ENCODE measurements at places on chromosomes 3 and 15.

DNA sequence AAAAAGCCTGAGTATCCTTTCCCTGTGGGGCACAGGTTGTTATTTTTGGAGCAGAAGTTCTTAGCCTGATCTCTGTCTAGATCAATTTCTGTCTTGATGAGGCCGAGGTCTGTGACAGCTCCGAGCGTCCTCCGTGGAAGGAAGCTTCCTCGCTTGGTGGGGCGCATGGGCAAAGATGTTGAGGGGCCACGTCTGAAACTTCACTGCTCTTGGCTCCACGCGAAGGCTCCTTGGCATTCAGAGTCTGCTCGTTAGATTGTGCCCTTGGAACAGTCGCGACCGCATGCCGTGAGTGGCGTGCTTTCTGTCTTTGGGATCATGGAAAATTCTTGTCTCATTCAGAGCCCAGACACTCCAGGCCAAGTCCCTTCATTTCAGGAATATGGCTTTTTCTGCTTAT lies 13.7 kb downstream of the GRK7 start:
- DNase-seq = no peak

GRCh38 chr15:90557186-90558084 lies 27.7 kb downstream of the CRTC3 start:
- no peak for DNase-seq

DNA sequence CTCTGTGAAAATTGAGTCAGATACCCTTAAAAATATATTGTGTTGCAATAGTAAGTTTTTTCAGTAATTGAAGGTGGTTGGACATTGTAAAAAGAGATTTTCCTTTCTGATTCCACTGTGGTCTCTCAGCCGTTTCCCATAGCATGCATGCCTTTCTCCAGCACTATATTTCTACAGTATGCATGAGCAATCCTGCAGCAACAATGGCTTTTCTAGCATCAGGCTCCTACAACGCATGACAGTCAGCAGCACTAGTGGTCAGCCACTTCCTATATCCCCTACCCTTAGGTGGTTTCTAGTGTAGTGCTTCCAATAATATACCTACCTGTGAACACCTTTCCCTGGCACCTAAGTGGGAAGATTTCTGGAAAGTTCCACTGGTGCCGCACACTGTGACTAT lies 55.4 kb upstream of the SNRPN start:
- DNase-seq = no peak

DNA sequence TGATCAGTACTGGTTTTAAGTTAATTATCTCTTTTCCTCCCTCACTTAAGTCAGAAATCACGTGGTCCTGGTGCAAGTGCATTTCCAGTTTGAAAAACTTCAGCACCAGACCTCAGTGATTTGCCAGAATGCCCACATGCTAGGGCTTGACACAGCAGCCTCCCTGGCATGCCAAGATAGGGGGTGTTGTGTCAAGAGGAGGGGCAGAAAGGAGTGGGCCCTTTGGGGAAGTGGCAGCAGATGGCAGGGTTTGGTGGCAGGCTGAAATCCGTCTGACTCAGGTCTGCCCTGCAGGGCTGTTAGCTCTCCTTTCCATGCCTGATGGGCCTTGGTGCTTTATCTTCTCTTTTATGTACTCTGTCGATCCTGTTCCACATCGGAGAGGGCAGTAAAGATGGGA lies 23.4 kb downstream of the PXK start:
- no peak for DNase-seq

DNA sequence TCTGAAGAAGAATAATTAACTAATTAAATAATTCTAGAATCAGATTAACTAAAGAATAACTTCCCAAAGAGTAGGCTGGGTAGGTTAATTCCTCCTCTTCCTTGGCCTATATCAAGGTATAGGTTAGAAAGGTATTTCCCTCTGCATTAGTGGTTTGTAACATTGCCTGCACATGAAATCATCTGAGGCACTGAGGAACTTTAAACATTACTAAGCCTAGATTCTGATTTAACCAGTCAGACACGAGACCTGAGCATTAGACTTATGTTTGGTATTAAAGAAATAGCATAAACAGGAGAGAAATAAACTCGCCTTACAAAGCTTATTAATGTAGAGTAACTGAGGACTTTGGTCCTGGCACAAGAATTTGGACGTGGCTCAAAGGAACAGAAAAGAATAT lies 84.2 kb downstream of the FGF7 start:
- DNase-seq = no peak

GRCh38 chr3:107710851-107711250 lies 188.1 kb downstream of the BBX start:
- no peak for DNase-seq

GRCh38 chr3:9314796-9315195 lies 48.1 kb upstream of the THUMPD3 start:
- no peak for DNase-seq

DNA sequence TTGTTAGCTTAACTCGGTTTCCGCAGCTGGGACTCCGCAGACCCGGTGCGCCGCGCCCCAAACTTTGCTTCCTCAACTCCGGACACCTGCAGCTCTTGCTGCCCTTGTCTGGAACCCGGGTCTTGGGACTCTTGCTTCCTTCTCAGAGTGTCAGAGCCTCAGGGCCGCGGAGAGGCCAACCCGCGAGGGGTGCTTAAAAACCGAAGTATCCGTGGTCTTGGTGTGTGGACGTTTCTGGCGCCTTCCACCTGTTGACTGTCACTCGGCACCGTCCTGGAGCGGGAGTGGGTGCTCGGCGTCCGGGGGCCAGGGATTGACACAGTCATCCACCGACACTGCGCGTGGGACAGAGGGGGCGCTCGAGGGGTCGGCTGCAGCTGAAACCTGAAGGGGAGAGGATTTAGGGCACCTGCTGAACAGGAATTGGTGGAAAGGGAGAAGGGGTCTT lies 386 bp downstream of the SQOR start:
- no peak for DNase-seq

DNA sequence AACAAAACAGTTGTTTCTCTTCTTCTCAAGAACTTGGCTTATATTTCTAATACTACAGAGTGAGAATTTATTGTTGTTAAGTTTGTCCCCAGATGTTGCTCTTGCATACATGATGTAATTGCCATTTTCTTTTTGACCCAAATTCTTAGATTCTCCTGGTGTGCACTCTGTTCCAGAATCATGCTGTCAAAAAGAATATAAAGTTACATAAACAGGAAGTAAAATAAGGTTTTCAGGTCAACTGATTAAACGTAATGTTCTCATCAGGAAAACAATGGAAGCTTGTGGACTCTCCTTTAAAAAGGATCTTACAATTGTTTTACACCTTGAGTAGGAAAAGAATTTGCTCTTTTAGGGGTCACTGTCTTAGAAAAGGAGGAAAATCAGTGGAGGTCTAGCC lies 121.8 kb downstream of the ADAM10 start:
- no peak for DNase-seq

DNA sequence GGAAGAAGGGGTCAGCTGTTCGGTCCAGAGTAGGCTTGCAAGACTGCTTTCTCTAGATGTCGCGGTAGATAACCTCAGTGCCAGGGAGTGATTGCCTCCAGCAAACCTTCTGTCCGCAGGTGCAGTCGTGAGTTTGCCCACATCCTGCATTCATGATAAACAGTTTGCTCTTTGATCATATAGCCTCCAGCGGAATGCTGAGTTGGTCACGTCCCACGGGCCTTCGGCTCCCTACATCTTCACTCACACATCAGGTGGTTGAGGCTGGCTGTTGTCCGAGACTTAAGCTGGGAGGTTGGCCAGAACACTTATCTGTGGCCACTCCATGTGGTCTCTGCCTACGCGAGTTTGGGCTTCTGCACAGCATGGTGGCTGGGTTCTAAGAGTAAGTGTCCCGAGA lies 62.1 kb upstream of the NR2C2 start:
- DNase-seq = no peak

DNA sequence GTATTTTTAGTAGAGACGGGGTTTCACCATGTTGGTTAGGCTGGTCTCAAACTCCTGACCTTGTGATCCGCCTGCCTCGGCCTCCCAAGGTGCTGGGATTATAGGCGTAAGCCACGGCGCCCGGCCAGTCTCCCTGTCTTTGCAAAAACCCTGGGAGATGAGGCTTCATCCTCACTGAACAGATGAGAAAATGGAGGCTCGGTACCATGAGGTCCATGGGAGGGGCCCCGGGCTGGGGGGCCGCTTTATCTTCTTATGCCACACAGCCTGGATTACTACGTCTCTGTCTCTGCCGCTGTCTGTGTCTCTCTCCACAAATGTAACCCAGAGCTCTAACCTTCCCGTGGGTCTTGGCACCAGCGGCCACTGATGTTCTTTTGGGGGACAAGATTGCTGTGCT lies 39.1 kb downstream of the ABTB1 start:
- no peak for DNase-seq

DNA sequence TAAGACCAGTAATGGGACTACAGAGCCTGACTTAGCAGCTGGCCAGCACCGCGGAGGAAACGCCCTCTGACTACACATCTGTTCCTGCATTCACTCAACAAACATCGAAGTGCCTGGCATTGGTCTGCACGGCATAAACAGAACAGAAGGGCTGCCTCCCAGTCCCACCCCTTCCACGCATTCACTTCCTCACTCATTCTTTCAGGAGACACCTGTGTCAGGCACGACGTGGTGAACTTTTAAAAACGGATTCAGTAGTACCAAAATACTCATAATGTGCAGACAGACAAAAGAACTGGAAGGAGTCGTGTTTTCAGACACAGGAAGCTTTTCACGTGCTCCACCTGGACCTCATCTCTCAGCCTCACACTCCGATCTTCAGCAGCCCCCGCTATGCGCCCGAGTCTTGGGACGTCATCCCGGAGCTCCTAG lies 123.3 kb downstream of the XXYLT1 start:
- no peak for DNase-seq

DNA sequence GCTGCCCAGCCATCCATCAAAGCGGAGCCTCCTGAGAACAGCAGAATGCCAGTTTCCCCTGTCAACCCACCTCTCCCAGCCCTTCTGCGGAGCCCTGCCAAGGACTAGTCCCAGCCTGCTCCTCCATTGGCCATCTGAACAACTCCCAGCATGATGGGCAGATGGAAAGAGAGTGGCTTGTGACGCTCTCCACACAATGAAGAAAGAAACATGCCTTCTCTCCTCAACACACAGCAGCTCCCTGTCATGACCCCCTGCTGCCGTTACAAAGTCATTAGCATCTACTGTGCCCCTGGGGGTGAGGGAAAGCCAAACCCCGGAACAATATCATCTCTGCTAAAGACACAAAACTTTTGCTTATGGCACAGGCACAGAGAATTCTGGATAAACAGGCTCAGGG lies 33.6 kb downstream of the MECOM start:
- DNase-seq = no peak

DNA sequence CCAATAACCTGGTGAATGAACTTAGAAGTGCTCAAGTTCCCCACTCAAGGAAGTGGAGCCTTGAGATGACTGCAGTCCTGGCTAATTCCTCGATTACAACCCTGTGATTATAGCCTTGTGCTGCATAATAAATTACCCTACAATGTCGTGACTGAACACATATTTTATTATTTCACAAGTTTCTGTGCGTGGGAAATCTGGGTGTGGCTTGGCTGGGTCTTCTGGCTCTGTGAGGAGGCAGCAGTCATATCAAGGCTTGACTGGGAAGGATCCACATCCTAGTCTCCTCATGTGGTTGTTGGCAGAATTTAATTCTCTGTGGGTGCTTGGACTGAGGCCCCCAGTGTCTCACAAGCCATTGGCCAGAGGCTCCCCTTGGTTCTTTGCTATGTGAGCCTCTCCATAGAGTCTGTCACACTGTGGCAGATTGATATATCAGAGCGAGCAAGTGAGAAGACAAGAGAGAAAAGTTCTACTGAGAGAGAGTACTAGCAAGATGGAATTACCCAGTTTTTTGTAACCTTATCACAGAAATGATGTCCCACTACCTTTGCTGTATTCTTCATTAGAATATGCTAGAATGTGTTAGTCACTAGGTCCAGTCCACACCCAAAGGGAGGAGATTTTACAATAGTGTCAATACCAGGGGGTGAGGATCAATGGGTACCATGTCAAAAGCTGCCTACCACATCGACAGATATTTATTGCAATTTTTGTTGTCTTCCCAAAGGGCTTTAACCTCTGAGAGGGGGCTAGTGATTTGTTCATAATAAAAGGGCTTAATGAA lies 102.8 kb upstream of the TBC1D5 start:
- no peak for DNase-seq

DNA sequence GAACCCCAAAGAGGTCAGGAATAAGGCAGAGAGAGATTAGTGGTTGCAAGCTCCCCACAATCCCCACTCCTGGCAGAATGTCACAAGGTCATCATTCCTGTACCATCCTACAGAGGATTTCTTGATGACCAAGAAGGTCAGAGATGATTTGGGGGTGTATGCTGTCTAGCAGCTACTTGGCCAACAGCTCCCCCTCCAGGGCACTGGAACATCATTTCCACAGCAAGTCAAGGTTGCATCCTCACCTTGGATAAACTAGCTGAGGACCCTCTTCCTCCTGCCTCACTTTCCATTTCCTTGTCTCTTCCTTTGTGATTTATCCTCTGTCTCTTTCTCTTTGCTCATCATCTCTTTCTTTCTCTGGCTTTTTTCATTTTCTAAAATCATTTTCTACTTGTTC lies 106.3 kb downstream of the PROS1 start:
- DNase-seq = no peak

GRCh38 chr15:73268457-73268856 lies 100.3 kb downstream of the HCN4 start:
- DNase-seq = no peak

DNA sequence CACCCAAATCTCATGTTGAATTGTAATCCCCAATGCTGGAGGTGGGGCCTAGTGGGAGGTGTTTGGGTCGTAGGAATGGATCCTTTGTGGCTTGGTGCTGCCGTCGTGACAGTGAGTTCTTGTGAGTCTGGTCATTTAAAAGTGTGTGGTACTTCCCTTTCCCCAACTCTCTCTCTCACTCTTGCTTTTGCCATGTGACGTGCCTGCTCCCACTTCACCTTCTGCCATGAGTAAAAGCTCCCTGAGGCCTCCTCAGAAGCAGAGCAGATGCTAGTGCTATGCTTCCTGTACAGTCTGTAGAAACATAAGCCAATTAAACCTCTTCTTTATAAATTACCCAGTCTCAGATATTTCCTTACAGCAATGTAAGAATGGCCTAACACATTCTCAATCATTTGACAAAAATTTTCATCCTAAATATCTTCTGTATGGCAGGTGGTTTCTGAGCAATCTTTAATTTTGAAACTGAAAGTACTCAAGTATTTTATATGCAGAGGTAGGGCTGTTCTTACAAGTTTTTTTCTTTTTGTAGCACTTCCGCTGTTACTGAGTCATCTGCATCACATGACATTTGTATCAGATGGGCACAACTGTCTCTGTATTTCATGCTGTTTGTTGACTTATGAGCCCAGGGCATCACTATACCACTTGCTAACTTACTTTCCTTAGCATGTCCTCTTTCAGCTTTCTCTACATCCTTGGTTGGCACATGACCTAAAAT lies 8.8 kb downstream of the RPL39L start:
- no peak for DNase-seq

All from NCI-H1930 (cell line).